Nucleus accumbens (tissue), 56 donors: ENCODE measurements at places on chromosomes 6 and 20.

DNA sequence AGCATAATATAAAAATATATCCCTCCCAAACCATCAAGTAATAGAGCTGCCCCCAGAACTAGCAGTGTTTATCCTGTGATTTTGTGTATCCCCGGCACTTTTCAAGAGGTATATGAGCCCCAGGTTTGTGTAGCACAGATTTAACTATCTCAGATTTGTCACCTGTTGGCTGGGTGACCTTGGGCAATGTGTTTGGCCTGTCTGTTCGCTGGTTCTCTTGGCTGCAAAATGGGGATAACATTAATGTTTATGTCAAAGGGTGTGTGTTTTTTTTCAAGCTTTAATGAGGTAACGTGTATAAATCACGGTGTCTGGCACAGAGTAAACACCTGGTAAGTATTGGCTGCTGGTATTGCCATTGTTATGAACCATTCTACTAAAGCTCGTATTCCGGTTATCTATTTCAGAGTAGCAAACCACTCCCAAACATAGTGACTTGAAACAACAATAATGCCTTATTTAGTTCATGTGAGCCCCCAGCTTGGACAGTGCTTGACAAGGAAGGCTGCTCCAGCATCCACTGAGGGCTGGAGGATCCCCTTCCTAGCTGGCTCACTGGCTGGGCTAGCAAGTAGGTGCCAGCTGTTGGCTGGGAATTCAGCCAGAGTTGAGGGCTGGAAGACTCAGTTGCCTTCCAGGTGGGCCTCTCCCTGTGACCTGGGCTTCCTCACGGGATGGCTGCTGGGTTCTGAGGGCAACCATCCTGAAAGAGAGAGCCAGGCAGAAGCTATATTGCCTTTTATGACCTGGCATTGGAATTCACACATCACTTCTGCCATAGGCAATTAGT lies 36.2 kb downstream of the PDRG1 start:
- DNase-seq, result no peak

DNA sequence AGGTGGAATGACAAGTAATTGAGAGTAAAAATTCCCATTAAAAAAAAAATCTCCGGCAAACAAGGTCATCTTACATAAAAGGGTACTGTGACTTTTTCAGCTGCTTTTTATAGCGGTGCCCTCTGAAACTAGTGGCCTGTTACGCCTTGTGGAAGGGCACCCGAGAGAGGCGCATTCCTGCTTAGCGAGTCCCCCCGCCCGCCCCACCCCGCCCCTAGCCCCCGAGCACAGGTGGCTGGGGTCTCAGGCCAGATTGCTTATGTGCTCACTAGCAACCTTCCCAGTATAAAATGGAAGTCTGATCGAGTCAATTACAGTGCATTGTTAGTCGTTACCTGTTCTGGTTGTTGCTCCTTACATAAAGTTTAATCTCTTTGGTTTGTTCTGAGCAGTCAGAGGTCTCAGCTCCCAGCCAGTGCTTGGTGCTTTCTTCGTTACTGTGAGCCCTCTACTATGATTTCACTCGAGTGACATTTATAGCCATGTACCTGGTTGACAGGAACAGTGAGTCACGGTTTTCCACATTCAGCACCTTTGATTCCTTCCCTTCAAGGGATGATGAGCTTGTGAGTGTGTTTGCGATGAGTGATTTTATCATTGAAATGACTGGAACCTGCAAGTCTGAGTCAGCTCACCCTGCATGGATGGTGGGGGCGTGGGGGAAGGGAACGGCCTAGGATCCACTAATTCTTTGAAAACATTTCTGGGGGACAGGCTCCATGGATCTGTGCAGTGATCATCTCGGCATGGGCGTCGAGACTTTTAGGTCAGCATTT lies 47.6 kb downstream of the ZDHHC14 start:
- DNase-seq, result no peak

DNA sequence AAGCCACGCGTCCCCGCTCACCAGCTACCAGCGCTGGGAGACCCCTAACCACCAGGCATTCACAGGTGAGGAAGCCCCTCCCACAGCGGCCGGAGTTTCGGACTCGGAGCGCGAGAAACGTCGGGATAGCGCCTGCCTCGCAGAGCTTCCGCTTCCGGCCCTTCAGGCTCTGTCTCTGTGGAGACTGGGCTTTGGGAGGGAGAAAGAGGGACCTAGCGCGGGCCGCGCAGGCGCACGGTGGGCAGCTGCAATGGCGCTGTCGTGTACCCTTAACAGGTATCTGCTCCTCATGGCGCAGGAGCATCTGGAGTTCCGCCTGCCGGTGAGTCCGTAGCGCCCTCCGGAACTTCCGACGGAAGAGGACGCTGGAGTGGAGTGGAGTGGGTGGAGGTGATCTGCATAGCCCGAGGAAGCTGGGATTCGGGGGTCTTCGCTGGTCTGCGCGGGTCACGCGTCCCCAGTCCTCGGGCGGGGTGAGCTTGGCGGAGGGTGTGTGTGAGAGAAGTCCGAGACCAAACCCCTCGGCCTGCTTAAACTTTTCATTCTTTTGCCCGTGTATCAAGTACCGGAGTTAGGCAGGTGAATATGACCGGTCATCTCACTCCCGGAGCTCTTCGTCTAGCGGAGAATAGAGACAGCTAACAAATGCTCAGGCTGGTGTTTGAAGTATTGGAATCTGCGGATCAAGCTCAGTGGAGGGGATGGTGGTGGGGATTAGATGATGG lies at the start of gene TRMT11:
TSS of gene TRMT11 (plus strand) at position 240 of the 725 bp plus-strand sequence. CDS start at position 251, 11 bp downstream.
- peak; percentile 81 for DNase-seq

- DNase-seq, result no peak
Observed at GRCh38 chr6:34537922-34538550, 18.1 kb downstream of the SPDEF start.

GRCh38 chr6:31799781-31800180 lies 4.2 kb upstream of the VARS1 start:
- no peak for DNase-seq

- no peak for DNase-seq
Observed at GRCh38 chr6:163427498-163428254, 13.2 kb downstream of the QKI start.

DNA sequence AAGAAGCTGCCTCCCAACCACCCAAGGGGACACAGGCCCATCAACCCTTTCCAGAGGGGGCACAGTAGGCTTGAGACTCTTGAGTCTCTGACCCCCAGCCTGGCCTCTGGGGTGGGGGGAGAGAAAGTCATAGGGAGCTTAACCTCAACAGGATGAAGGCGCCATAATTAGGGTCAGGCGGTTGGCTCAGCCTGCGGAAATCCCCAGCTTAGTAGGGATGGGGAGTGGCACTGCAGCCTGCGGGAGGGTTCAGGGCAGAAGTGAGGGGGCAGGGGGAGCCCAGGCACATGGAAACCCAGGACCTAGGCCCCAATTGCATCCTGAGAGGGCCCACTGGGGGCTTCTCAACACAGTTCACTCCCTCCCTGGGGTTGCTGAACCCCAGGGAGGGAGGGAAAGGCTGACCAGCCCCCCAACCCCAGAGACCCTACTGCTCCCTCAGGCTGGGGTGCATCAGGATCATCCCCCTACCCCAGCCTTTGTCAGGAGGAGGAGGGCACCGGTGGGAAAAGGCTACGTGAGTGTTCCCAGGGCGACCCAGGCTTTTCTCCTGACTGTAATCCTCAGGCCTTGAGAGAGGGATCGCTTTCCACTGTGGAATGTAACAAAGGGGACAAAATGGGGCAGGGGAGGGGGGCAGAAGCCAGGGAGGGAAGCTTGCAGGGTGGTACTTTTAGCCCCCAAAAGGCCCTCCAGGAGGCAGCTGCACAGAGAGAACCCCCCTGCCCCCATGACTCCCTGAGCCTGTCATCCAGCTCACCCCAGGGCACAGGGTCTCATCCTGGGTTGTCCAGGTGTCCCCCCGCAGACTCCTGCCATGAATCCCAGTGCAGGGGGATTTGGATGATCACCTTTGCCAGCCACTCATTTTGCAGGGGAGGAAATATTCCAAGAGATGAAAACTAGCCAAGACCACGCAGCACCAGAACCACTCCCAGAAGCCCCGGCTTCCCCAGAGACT lies 46.4 kb downstream of the MRPL14 start:
- DNase-seq, result no peak

DNA sequence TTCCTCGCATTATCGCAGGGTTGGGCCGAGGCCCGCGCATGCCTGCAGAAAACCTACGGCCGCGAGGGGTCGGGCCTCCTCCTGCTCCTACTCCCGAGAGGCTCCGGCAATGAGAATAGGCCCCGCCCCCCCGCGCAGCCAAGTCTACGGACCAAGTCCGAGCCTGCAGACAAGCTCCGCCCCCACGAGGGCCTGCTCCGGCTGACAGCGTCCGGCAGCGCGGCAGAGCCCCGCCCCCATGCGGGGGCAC lies 3.1 kb upstream of the GPSM3 start:
- DNase-seq, result peak; percentile 99

- no peak for DNase-seq
Observed at GRCh38 chr20:59144831-59145196, 18.8 kb upstream of the ZNF831 start.

- DNase-seq, result no peak
Observed at GRCh38 chr20:34064286-34064685, 47.8 kb downstream of the EIF2S2 start.

- no peak for DNase-seq
Observed at GRCh38 chr6:46420921-46421638, 70.2 kb downstream of the RCAN2 start.

DNA sequence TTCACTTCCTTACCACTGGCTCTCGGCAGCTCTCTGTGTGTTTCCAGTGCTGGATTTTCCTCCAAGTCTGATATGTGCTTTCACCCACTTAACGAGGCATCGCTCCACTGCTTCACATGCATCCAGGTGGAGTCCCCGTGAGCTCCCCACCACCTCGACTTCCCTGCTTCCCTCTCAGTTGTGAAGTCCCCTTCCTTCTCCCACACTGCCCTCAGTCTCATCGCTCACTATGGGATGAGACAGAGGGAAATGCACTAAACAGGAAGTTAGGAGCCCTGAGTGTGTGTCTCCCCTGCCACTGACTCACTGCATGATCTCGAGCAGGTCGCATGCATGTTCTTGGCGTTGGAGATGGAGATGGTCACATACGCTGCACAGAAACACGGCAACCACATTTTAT lies 84.0 kb downstream of the MTHFD1L start:
- DNase-seq, result no peak

DNA sequence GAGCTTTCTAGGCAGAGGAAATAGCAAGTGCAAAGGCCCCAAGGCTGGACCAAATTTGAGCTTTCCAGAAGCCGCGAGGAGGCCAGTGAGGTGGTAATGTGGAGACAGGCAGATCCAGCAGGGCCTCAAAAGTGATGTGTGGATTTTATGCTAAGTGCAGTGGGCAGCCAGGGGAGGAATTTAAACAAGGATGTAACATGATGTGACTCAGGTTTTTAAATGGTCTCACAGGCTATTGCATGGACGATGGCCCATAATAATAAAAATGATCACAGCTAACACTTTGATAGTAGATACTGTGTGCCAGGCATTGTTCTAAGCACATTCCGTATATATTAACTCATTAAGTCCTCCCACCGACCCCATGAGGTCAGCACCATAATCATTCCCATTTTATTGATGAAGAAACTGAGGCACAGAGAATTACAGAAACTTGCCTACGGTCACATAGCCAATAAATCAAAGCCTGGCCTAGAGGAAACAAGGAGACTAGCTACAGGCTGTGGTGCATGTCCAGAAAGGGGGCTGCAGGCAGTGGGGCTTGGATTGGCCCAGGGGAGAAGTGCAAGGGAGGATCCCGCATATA lies 18.0 kb upstream of the PREX1 start:
- no peak for DNase-seq

GRCh38 chr6:35363293-35363750 lies 21.0 kb downstream of the PPARD start:
- DNase-seq, result no peak

DNA sequence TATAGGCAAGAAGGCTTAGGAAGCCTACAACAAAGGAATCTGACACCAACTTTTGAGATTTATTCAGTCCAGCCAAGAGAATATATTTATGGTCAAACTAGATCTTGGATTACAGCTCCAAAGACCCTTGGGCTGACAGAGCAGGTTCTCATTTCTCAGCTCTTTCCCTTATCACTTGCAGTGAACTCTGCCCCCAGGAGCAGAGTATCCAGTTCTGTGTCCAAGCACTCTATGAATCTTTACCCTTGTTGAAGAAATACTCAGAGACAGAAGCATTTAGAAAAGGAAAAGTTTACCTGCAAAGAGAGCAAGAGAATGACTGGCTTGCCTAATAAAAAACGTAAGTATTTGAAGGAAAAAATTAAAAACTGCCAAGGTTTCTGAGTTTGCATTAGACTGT lies 190.5 kb downstream of the SLC16A10 start:
- DNase-seq, result no peak

DNA sequence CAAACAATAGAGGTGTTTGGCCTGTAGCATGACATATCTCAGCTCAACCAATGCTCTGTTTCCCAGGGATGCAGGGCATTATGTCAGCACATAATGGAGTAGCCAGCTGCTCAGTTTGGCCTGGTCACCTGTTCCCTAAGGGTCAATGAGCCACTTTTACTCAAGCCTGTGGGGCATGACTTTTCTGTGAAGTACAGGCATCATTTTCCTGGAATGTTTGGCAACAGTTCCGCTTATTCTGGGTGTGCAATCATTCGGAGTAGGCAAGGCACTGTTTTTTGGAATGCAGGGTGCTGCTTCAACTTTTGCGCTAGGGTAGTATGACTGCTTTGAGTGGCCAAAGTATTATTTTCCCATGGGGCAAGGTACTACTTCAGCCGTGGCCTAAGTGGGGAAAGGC lies 665.4 kb downstream of the EPHA7 start:
- DNase-seq, result no peak

DNA sequence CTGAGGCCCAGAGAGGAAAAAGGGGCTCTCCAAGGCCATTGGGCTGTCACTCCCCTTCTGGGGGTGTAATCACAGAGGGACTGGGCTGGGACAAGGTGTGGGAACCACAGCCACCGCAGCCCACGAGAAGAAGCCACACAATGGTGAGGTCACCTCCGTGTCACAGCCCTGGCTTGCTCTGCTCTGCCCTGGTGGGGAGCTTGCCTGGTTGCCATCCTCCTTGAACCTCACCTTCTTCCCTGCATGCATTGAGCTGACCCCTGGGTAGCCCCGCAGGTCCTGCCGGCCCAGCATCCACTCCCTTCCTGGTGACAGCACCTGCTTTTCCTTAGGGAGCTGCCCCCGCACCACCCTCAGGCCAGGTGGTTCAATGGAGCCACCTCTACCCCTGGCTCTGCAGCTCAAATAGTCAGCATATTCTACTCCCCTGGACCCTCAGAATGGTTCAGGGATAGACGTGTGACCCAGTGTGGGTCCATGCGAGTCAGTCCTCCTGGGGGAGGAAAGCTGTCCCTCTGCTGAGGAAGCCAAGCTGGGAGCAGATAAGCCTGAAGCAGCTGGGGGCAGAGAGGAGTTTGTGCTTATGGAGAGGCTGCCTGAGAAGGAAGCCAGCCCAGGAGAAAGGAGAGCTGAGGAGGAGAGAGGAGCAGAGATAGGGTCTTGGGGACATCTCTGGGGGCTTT lies 21.3 kb downstream of the RBM38 start:
- DNase-seq, result no peak

GRCh38 chr6:111642463-111643158 lies 36.9 kb upstream of the TRAF3IP2 start:
- peak; percentile 44 for DNase-seq

- DNase-seq, result no peak
Observed at GRCh38 chr6:56282391-56282790, 35.0 kb upstream of the COL21A1 start.

- no peak for DNase-seq
Observed at GRCh38 chr6:22605736-22606135, 36.4 kb downstream of the HDGFL1 start.
